Adrenal gland (tissue), 19 donors: ENCODE measurements at places on chromosomes 13 and 19. TPM values are rescaled to one million over a fixed set of nuclear protein-coding genes. Genes with fewer than 3 reads are reported as not detected.

DNA sequence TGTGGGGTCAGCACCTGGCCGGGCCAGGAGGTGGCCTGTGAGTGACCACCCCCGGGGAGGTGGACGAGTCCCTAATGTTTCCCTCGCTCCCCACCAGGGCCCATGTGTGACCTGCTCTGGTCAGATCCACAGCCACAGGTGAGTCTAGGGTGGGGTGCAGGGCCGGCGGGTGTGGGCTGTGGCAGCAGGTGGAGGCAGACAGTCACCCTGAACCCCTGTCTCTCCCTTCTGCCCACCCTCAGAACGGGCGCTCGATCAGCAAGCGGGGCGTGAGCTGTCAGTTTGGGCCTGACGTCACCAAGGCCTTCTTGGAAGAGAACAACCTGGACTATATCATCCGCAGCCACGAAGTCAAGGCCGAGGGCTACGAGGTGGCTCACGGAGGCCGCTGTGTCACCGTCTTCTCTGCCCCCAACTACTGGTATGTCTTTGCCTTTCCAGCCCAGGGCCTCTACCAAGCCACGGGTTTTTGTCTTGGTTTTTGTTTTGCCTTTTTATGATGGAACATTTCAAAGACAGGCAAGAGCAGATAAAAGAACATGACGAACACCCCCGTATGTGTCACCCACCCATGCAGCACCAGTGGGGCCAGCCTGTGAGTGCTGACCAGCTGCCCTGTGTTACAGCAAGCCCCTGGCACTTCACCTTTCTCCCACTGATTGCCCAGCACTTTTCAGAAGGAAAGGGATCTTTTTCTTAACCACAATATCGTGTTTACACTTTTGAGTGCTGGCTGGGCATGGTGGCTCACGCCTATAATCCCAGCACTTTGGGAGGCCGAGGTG lies 24.9 kb downstream of the CCDC8 start:
- peak; percentile 55 for DNase-seq

- peak; percentile 58 for DNase-seq
These were observed 17.2 kb downstream of the BRSK1 start for GRCh38 chr19:55300886-55301458.

DNA sequence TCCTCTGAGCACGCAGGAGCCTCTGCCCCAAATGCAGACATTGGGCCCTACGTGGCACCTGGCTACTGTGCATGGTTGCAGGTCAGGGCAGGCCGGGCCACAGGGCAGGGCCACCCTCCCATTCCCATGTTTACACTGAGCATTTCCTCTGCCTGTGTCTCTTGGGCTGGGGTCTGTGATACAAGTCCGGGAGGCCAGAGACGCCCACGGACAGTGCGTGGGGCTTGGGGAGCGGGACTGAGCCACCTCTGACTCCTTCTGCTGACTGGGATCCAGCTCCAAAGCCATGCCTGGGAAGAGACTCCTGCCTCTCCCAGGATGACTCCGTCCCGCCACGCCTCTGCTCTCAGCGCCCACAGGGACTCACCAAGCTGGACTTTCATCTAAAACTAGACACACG lies 18.8 kb downstream of the GAS6 start:
- peak; percentile 11 for DNase-seq

GRCh38 chr13:51002736-51003135 lies 93.1 kb downstream of the RNASEH2B start:
- no peak for DNase-seq

- no peak for DNase-seq
These were observed 27.1 kb upstream of the PCDH17 start for GRCh38 chr13:57604442-57604841.

- DNase-seq, result no peak
These were observed 431.4 kb downstream of the FGF9 start for GRCh38 chr13:22102271-22102670.

GRCh38 chr13:107119989-107120881 lies 552.3 kb upstream of the ARGLU1 start:
- no peak for DNase-seq

DNA sequence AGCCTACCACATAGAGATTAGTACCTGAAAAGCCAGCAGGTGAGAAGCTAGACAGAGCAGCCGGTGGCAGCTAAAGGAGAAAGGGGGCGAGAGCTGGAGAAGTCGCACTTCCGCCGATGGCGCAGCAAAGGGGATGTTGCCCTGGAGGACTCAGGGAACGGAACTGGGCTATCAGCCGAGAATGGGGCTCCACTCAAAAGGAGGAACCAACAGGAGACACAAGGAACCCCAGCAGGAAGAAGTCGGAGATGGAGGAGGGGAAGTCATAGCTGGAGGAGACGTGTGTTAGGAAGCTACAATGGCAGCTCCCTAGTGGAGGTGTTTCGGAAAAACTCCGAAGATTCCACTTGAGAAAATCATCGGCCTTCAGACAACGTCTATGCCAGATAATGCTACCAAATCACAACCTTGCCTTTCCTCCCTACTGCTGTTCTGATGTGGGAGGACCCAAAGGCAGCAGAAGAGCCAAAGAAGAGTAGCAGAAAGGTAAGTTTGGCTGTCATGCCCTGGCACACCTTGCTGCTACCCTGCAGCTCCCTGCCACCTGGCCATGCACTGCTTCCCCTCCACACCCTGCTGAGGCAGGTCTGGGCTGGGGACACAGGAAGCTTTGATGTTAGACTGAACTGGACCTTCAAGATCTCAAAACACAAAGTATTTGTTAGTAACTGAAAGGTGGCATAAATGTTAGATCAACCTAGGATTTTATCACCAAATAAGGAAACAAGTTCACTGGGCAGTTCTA lies 127.9 kb downstream of the DLEU7 start:
- DNase-seq, result peak; percentile 71

- DNase-seq, result no peak
These were observed 4.7 kb downstream of the SLC1A5 start for GRCh38 chr19:46783670-46784069.

DNA sequence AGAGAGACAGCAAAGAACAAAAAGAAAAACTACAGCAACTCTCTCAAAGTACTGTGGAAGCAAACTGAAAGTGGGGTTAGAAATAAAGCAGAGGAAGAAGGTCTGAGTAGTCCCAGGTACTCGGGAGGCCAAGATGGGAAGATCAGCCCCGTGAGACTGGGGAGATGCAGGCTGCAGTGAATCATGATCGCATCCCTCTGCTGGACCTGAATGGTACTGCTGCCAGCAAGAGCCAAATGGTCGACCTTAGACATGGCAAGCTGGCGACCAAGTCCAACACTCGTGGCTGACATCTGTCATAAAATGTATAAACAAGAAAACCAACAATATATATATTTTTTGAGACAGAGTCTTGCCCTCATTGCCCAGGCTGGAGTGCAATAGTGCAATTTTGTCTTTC lies 33.7 kb upstream of the ZNF724 start:
- DNase-seq, result peak; percentile 57

DNA sequence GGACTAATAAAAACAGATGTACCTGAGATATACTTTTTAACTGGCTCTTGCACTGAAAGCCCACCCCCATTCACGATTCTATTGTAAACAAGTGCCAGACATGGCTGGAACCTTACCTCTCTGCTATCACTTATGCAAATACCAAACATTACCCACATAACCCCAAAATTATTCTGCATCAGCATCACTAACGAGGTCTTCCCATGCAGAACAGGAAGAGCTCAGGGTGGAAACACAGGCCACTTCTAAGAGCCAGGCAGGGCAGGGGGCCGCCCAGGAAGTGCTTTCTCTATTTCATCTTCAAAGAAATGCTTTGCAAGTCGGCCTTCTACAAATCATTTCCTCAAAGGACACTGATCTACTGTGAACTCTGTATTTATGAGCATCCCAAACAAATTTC lies 7.3 kb downstream of the IRS2 start:
- peak; percentile 44 for DNase-seq

DNA sequence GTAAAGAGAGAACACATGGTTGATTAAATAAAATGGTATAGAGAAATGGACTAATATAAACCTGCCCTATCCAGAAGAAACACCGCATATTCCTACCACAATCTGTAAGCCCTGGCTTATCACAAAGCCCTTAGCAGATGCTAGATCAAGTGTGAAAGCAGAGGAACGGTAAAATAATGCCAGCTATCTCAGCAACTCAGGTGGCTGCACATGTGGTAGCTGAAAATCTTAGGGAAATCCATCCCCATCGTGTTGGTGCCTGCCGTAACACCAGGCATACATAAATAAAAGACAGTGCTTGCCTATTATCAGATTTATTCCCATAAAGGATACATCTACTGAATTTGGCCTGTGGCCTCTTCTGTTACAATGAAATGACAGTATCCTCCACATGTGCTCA lies 304.1 kb upstream of the MAB21L1 start:
- DNase-seq, result no peak

- DNase-seq, result peak; percentile 75
These were observed 1.6 kb upstream of the LRRC25 start for GRCh38 chr19:18399008-18399407.

GRCh38 chr13:76638181-76638580 lies 248.0 kb downstream of the KCTD12 start:
- no peak for DNase-seq

- DNase-seq, result no peak
These were observed 2419.4 kb downstream of the PCDH9 start for GRCh38 chr13:64810750-64811149.

GRCh38 chr19:16001481-16002312 lies 52.9 kb downstream of the OR10H4 start:
- DNase-seq, result no peak

DNA sequence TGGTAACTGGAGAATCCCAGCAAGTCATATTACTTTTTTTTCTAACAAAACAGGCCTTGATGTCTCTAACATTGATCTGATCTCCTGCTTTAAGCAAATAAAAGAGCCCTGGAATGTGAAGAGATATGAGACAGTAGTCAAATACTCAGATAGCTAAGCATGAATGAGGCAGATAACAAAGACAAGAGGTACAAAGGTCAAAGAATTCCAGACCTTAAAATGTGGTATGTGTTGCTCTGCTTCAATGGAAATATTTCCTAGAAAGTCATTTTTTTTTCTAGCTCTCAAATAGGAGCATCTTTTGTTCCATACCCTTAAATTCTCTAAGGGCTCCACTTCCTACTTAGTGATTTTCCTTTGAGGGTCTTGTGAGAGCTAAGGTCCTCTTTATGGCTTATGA lies 54.6 kb downstream of the ZNF254 start:
- DNase-seq, result no peak

Gene FUZ
- 24.9 TPM for total RNA-seq

Gene CBLC
- not detected for total RNA-seq

Gene SLC25A41
- total RNA-seq, result 0.28 TPM

Gene BORCS8
- total RNA-seq, result 17.9 TPM

Gene MVB12A
- total RNA-seq, result 104 TPM

Gene SIX5
- 37.5 TPM for total RNA-seq

Gene CRX
- total RNA-seq, result not detected

Gene CRB3
- total RNA-seq, result 0.58 TPM

Gene CALR3
- total RNA-seq, result not detected

Gene MAMSTR
- 15.2 TPM for total RNA-seq

Gene GPR108
- total RNA-seq, result 144 TPM

Gene ERICH4
- not detected for total RNA-seq
